ENCODE measurements at places on chromosomes 7 and 10.

DNA sequence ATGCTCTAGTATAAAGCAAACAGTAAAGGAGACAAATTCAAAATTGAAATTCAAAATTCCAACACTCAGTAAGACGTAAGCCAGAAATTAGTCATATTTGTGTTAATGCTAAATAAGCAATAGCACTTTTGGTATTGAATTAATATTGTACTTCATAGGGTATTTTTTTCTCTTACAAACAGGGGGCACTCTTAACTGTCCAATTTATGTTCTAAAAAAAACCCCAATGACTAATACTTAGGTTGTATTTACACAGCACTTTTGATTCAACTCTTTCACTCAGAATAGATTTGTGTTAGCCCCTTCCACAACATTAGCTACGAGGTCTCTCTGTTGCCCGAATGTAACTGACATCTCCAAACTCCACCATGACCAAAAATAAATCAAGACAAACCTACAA is 284.9 kb upstream of the COBL start:
- DNase-seq, result no peak

DNA sequence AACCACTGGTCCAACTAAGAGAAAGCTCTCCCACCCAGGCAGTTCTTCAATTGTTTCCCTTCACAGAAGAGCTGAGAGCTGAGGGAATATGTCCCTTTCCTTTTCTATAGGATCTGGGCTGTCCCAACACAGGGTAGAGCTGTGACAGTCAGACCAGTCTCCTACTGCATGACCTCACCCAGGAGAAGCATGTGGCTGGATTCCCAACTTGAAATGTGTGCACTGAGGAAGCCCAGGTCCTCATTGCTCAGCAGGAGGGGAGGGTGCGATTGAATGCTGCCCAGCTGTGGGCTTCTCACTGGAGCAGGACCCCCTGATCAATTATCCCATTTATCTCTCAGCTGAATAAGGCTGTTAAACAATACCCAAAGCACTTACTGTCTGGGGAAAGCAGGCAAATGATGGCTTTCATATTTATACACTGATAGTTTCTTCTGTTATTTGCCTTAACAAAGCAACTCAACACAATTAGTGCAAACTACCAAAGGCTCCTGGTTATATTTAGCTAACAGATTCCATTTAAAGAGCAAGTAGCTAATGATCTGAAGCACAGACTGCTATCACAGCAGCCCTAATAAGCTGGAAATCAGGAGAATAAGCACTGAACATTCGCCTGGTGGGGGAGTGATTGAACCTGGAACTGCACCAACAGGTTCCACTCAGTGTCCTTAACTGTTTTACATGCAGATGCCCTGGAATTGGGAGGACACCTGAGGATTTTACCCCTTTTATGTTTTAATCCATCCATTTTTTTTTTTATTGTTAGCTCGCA is 508.8 kb downstream of the CCSER2 start:
- no peak for DNase-seq

- DNase-seq, result no peak
Observed at GRCh38 chr10:71604324-71605018, 115.1 kb downstream of the C10orf105 start.

DNA sequence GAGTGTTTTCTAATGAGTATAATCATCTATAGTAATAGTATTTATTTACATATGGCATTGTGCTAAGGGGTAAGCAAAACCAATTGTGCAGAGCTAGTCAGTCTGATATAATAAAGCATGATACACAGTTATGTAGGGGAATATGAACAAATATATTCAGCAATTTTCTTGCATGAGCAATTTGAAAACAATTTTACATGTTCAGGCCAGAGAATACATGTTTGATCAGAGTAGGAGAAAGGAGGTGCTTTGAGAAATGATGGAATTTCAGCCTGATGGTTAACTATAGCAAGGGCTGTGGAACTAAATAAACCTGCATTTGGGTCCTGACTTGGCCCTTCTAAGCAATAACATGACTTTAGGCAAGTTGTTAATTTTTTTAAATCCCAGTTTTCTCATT is 214.5 kb downstream of the TWIST1 start:
- DNase-seq, result no peak

GRCh38 chr10:99080275-99080945 is 155.2 kb downstream of the HPSE2 start:
- no peak for DNase-seq

DNA sequence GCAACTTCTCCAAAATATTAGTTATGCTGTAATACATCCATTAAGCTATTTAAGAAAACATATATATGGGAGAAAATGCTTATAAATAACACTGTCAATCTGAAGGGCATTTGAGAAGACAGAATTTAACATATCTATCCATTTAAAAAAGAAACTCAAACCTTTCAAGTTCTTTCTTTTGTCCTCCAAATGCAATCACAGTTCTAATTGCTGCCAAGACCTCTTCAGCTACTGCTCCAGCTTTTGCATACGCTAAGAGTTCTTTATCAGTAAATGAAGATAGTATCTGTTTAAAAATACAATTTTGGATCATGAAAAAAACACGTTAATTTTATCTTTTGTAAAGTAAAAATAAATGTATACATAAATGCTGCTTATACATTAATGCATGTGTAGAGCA is 39.6 kb downstream of the ABCB1 start:
- no peak for DNase-seq
